ENCODE measurements at places on chromosomes 12 and 14.

- H3K4me1 ChIP-seq, result peaks cover 18% of the 10 kb centered on the region
- H3K27me3 ChIP-seq, result peaks cover 10% of the 10 kb centered on the region
- no peaks in the 10 kb centered on the region for H3K36me3 ChIP-seq
Measured at GRCh38 chr14:67457782-67458181, 30.7 kb downstream of the TMEM229B start.

GRCh38 chr12:5243014-5243413, 188.9 kb upstream of the NTF3 start:
- H3K4me1 ChIP-seq, result peaks cover 52% of the 10 kb centered on the region
- peaks cover 3% of the 10 kb centered on the region for H3K36me3 ChIP-seq
- no peak for DNase-seq
- H3K4me3 ChIP-seq, result no peak overlapping the region

DNA sequence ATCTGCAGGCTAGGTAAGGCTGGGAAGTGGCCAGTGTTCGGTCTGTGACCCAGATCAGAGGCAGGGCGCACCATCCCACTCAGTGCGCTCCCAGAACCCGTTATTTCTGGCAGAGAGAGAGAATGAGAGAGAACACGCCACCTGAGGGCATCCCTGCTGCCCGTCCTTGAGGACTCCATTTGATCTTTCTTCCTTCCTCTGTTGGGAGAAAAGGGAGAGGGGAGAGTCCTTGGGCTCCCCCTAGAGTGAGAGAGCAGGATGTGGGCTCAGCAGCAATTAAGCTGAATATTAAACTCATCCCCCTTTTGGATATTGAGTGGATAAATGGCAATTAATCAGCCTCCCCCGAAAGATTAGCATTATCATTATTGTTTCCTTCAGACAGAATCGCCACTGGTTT, 70.6 kb downstream of the IFT43 start:
- DNase-seq, result peak; percentile 21
- H3K27me3 ChIP-seq, result no peaks in the 10 kb centered on the region
- no peaks in the 10 kb centered on the region for H3K4me1 ChIP-seq
- H3K27ac ChIP-seq, result peak overlapping the region; percentile 9

DNA sequence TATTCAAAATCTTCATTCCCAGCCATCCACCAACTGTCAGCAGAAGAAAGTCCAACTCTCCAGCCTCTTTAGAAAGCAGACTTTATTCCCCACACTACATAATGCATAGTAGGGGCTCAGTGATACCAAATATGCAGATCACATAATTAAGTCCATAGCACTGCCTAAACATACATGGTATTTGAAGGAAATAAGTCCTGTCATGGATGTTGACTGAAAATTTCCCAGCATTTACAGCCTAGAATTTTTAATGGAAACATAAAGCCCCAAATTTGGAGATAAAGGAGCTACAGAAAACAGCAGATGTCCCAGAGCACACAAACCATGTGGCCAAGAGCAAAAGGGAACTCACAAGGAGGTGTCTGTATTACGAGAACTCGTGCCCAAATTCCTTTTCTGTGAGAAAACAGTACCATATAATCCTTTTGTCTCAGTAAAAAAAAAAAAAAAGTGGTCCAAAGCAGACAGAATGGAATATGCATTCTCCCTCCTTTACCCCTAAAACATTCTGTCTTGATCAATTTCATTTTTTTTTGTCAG, 920.5 kb downstream of the NRXN3 start:
- peaks cover 83% of the 10 kb centered on the region for H3K27me3 ChIP-seq
- H3K27ac ChIP-seq, result no peak overlapping the region
- peaks cover 12% of the 10 kb centered on the region for H3K4me1 ChIP-seq
- no peak overlapping the region for H3K4me3 ChIP-seq
- H3K36me3 ChIP-seq, result no peaks in the 10 kb centered on the region

DNA sequence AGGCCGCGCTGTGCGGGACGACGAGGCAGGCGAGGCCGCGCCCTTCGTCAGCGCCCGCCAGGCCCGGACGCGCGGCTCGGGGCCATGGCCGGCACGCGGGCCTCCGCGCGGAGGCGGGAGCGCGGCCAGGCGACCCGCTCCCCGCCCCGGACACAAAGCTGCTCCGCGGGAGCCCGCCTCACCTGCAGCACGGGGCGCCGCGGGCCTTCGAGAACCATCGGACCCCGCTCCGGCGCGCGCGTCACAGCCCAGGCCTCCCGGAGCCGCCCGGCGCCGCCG, 342 bp downstream of the DICER1 start:
- H3K4me1 ChIP-seq, result peaks cover 46% of the 10 kb centered on the region
- no peaks in the 10 kb centered on the region for H3K27me3 ChIP-seq
- no peak overlapping the region for H3K27ac ChIP-seq
- H3K36me3 ChIP-seq, result 0 out of 2 replicates have a peak, but pooled peaks cover 3% of the 10 kb centered on the region
- H3K4me3 ChIP-seq, result peak overlapping the region; percentile 92

GRCh38 chr14:33949411-33949893, 1.4 kb downstream of the EGLN3 start:
- H3K4me1 ChIP-seq, result peaks cover 56% of the 10 kb centered on the region
- H3K4me3 ChIP-seq, result peak overlapping the region; percentile 64
- H3K27ac ChIP-seq, result no peak overlapping the region
- DNase-seq, result no peak

DNA sequence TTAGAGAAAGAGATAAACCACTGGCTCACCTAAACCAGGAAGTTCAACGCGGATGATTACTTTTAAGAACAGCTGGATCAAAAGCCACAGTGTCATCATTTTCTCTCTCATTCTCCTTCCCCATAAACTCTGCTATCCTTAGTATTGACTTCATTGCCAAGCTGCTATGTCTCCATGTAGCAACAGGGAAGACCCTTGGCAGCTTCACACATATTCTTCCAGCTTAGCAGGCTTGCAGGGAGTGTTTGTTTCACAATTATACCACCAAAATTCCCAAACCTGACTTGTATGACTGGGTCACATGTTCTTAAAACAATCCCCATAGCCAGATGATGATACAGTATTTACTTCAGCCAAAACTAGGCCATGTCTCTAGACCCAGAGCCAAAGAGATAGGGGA, 235.5 kb downstream of the PAWR start:
- H3K4me3 ChIP-seq, result no peak overlapping the region
- DNase-seq, result no peak
- 0 out of 2 replicates have a peak, but pooled peaks cover 2% of the 10 kb centered on the region for H3K36me3 ChIP-seq
- H3K27me3 ChIP-seq, result no peaks in the 10 kb centered on the region
- peaks cover 32% of the 10 kb centered on the region for H3K4me1 ChIP-seq
- H3K27ac ChIP-seq, result peak overlapping the region; percentile 50

DNA sequence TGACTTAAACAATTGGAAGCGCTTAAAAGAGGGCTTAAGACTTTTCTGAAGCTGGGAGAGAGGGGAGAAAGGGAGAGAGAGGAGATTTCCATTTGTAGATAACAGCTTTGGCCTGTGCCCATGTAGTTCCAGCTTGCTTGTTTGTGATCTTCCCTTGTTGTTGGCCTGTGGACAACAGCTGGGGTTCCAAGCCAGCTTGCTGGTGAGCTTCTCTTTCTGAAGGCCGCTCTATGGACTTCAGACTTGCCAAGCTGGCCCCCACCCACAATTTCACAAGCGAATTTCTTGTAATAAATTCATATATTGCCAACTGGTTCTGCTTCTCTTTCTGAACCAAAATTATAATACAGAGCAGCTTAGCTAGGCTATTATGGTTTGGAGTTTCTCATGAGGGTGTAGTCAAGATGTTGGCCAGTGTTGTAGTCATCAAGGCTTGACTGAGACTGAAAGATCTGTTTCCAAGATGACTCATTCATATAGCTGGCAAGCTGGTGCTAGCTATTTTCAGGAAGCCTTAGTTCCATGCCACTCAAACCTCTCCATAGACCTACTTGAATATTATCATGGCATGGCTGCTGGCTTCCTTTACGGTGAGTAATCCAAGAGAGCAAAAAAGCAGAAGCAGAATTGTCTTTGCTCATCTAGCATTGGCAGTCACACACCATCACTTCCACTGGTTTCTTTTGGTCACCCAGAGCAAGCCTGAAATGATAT, 89.4 kb downstream of the ATP23 start:
- no peak overlapping the region for H3K27ac ChIP-seq
- DNase-seq, result no peak
- no peaks in the 10 kb centered on the region for H3K4me1 ChIP-seq
- H3K4me3 ChIP-seq, result no peak overlapping the region

- H3K36me3 ChIP-seq, result no peaks in the 10 kb centered on the region
- DNase-seq, result peak; percentile 56
- H3K27ac ChIP-seq, result no peak overlapping the region
- H3K27me3 ChIP-seq, result peaks cover 2% of the 10 kb centered on the region
- H3K4me1 ChIP-seq, result peaks cover 12% of the 10 kb centered on the region
Measured at GRCh38 chr12:6899837-6900519, 4.6 kb upstream of the LRRC23 start.

DNA sequence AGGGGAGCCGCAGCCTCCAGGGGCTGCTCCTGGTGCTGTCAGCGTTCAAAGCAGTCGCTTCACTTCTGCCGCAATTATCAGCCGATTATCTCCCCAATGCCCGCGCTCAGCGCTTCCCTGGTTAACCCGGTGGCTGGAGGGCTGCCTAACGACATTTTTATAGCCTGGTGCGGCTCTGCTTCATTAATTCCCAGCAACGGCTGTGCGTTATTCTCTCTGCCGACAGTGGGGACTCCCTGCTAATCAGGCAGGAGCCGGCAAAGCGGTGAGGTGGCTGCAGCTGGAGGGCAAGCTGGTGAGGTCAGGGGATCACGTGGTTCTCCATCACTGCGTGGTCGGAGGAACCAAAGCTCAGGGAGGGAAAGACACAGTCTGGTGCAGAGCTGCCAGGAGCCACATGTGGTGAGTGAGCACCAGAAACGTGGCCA, 62.9 kb downstream of the GLRX5 start:
- H3K27ac ChIP-seq, result peak overlapping the region; percentile 78
- H3K36me3 ChIP-seq, result no peaks in the 10 kb centered on the region
- peak overlapping the region; percentile 51 for H3K4me3 ChIP-seq

- peak overlapping the region; percentile 99 for H3K4me3 ChIP-seq
- no peak for DNase-seq
- peak overlapping the region; percentile 98 for H3K27ac ChIP-seq
- H3K4me1 ChIP-seq, result peaks cover 46% of the 10 kb centered on the region
- H3K27me3 ChIP-seq, result no peaks in the 10 kb centered on the region
- H3K36me3 ChIP-seq, result peaks cover 20% of the 10 kb centered on the region
Measured at GRCh38 chr14:52730709-52731111, 744 bp downstream of the STYX start.

DNA sequence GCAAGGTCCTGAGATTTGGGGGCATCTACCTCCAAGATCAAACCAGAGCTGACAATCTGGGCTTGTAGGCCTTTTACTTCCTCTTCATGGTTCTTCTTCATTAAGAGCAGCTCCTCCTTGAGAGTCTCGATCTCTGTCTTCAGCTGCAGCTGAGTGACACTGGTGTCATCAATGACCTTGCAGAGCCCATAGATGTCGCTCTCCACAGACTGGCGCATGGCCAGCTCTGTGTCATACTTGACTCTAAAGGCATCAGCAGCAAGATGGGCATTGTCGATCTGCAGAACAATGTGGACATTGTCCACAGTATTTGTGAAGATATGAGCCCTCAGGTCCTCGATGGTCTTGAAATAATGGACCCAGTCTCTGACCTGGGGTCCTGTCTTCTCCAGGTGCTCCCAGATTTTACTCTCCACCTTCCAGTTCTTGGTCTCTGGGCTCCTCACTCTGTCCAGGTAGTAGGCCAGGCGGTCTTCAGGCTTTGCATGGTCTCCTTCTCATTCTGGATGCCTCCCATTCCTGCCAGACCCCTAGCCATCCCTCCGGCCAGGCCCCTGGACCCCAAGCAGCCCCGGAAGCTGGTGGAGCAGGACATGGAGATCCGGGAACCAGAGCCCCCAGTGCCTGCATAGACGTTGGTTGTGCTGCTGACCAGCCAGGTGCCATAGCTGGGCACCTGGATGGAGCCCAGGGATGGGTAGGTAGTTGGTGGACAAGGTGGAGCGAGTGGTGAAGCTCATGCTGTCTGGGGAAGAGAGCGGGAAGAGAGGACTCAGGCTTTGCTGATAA, 141.0 kb downstream of the MSRB3 start:
- H3K4me3 ChIP-seq, result no peak overlapping the region
- H3K27me3 ChIP-seq, result no peaks in the 10 kb centered on the region

- H3K4me3 ChIP-seq, result no peak overlapping the region
- H3K36me3 ChIP-seq, result peaks cover 16% of the 10 kb centered on the region
- H3K4me1 ChIP-seq, result peaks cover 4% of the 10 kb centered on the region
Measured at GRCh38 chr12:113290506-113290905, 44.4 kb downstream of the SLC8B1 start.

GRCh38 chr14:50025776-50026175, 90.6 kb downstream of the VCPKMT start:
- H3K36me3 ChIP-seq, result no peaks in the 10 kb centered on the region
- no peaks in the 10 kb centered on the region for H3K4me1 ChIP-seq
- no peak overlapping the region for H3K27ac ChIP-seq
- DNase-seq, result no peak
- no peak overlapping the region for H3K4me3 ChIP-seq

DNA sequence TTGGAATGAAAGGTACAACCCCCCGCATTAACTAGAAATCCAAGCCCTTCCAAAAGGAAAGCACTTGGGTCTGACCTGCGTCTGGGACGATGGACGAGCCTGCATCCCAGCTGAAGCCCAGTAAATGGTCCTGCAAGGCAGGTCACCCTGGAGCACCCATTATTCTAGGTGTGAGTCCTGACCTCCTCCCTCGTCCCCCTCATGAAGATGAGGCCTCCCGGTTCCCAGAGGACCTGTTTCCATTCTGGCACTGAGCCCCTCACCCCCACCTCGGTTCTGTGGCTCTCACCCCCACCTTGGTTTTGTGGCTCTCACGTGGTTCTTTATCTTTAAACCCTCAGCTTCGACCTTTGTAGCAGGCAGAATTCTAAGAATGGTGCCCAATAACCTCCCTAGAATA, 7.3 kb downstream of the IFI27 start:
- H3K4me3 ChIP-seq, result no peak overlapping the region
- peaks cover 18% of the 10 kb centered on the region for H3K27me3 ChIP-seq

- H3K36me3 ChIP-seq, result peaks cover 2% of the 10 kb centered on the region
- DNase-seq, result no peak
- no peak overlapping the region for H3K4me3 ChIP-seq
- H3K27ac ChIP-seq, result no peak overlapping the region
Measured at GRCh38 chr12:60112763-60113162, 516.9 kb downstream of the SLC16A7 start.

- peak overlapping the region; percentile 74 for H3K4me3 ChIP-seq
- peaks cover 46% of the 10 kb centered on the region for H3K4me1 ChIP-seq
- peak overlapping the region; percentile 72 for H3K27ac ChIP-seq
- H3K36me3 ChIP-seq, result no peaks in the 10 kb centered on the region
- DNase-seq, result no peak
- H3K27me3 ChIP-seq, result peaks cover 3% of the 10 kb centered on the region
Measured at GRCh38 chr12:13102461-13103195, 839 bp downstream of the GSG1 start.

- no peaks in the 10 kb centered on the region for H3K27me3 ChIP-seq
- H3K4me3 ChIP-seq, result no peak overlapping the region
- DNase-seq, result no peak
- no peaks in the 10 kb centered on the region for H3K36me3 ChIP-seq
- H3K4me1 ChIP-seq, result 0 out of 2 replicates have a peak, but pooled peaks cover 3% of the 10 kb centered on the region
Measured at GRCh38 chr14:95071649-95072280, 85.6 kb downstream of the DICER1 start.
